ENCODE measurements at places on chromosomes 7 and 10.

DNA sequence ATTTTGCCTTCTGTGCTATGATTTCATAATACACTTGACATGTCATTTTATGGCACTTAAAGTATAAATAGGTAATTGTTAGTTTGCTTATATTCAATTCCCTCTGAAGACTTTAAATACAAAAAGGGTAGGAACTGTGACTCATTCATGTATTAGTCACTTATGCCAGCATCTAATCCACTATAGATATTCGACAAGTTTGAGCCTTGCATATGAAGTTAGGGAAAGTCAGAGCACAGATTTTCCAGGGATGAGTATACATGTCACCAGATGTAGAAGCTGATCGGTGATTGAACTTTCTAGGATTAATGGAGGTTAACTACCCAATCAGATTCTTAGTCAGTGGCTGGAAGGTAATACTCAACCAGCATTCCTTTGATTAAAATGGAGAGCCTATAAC lies 1321.5 kb downstream of the XPNPEP1 start:
- DNase-seq: no peak

DNA sequence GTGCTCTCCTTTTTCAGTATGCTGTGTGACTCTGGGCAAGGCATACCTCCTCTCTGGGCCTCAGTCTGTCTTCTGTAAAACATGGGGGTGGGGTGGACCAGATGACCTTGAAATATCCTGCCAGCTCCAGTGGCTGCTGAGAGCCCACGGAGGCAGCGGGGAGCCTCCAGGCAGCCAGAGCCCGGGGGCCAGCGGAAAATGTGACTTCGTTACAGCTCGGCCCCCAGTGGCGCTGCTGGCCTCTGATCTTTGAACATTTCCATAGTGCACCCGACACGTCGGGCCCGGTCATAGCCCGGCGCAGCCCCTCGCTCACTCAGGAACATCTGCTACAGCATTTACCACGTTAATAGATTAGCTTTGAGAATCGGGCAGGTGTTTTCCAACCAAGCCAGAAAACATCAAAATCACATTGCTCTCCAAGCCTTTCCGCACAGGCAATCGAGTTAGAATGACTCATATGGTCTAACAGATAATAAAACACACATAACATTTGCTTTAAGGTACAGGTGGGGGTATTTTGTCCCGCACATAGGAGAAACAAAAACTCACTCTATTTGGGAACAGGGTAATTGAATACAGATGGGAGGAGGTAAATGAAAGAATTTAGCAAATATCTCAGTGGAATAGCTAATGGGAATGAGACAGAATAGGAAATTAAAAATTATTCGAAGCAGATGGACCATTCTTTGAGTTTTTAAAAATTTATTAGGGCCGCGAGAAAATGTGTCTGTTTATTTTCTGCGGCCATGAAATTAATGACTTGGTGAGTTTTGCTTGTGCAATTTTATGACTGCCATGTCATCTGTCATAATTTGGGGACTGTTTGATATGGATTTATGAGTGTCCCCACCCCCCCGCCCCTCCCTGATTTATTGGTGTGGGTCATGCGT lies 26.3 kb upstream of the COMTD1 start:
- peak; percentile 27 for DNase-seq

- no peak for DNase-seq
Observed at GRCh38 chr10:71289421-71290130, 29.5 kb upstream of the SLC29A3 start.

DNA sequence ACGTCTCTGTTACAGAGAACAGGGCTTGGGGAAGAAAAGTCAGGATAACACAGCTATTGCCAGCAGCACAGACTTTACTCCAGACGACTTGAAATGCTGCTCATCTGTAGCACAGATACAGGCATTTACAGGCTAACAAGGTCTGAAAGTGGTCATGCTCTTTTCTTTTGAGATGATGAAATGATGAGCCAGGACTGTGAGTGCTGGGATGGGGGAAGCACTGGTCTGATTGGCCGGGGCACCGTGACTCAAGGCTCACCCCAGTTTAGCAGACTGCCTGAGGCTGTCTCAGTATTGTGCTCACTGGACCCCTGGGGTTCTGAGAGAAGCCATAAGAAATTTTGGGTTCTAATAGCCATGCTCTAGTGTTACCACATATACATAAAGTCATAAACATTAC lies 12.4 kb downstream of the SMKR1 start:
- DNase-seq: no peak

GRCh38 chr7:106462914-106463482 lies 178.2 kb upstream of the NAMPT start:
- DNase-seq: no peak

- DNase-seq: no peak
Observed at GRCh38 chr10:29412485-29412884, 123.6 kb downstream of the LYZL1 start.

- DNase-seq: peak; percentile 37
Observed at GRCh38 chr10:59622320-59623132, 87.1 kb downstream of the SLC16A9 start.

DNA sequence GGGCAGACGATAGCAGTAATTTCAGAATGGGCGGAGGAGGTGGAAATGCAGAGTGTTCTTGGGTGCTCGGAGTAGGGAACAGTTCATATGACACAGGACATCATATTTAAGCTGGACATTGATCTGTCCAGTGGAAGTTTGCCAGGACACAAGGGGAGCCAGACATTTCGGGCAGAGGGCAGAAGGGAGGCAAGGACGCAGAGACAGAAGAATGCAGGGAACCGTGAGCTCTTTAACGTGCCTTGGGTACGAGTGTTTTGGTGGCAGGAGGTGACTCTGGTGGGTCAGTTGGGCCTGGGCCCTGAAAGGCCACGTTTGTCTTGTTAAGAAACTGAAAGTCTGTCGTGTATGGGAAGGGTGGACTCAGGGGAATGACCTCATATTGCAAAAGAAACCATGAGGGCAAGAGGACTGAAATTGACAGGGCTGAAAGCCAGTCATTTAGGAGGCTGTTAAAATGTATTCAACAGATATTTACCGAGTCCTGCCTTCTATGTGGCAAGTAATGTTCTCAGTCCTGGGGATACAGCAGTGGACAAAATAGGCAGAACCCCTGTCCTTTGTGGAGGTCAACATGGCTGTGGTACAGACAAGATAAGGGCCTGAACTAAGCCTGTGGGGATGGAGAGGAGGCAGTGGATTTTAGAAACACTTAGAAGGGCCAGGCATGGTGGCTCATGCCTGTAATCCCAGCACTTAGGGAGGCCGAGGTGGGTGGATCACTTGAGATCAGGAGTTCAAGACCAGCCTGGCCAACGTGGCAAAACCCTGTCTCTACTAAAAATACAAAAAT lies 2.2 kb downstream of the OPTN start:
- DNase-seq: no peak

GRCh38 chr7:137935884-137936508 lies 65.9 kb downstream of the CREB3L2 start:
- no peak for DNase-seq

GRCh38 chr7:44321796-44322195 lies 3.6 kb downstream of the CAMK2B start:
- no peak for DNase-seq

DNA sequence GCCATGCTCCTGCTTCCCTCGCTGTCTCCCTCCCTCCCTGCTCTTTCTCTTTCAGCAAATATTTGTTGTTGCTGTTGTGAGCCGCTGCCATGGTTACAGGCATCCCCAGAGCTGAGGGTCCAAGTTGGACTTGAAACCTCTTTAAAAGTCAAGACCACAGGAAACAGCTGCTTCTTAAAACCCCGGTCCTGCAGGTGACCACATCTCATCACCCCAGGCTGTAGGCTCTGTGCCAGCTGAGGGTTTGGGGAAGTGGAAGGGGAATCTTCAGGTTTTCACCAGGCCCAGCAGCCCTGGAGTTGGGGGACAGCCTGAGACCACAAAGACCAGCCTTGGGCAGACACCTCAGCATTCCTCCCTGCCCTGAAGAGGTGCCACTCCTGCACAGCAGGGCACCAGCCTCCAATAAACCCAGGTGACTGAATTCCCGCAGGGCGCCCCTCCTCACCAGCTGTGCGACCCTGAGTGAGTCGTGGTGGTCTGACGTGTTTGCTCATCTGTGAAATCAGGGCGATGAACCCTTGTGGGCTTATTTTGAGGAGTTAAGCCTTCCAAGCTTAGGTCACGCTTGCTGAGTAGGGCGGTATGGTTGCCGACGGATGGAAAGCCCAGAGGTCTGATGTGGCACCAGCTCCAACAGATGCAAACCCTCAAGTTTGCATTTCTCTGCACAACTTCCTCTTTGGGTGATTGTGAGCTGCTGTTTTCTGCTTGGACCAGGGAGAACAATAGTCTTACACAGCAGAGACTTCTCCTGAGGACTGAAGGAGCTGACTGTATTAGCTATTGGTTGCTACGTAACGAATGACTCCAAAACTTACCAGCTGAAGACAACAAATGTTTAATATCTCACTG lies 24.8 kb downstream of the NPTX2 start:
- no peak for DNase-seq

DNA sequence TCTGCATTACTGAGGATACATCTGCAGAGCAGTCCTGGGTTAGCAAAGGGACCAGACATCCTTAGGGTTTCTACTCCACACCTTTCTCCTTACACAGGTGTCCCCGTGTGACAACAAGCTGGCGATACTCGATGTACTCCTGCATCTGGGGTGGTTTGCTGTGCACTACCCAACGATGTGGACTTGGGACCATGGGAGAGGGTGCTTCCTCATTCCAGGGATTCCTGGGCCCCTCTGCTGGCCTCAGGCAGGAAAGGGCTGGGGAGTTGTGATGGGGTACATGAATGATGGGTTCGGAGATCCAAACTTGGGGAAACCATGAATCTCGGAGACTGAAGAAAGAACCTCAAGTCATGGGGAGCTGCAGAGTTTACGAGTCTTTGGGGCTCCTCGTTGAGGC lies 179.6 kb upstream of the GALNT17 start:
- DNase-seq: no peak

- DNase-seq: no peak
Observed at GRCh38 chr7:74653686-74654181, 3.8 kb upstream of the GTF2I start.

DNA sequence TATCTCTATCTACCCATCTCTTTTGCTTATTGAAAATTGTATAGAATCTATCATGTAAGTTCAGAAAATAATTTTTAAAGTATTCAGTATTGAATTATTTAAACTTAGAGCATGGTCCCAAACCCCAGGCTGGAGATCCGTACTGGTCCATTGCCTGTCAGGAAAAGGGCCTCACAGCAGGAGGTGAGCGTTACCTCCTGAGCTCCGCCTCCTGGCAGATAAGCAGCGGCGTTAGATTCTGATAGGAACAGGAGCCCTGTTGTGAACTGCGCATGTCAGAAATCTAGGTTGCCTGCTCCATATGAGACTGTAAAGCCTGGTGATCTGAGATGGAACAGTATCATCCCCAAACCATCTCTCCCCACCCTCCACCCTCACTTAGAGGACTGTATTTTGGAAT lies 266.0 kb upstream of the CNTNAP2 start:
- no peak for DNase-seq

GRCh38 chr10:119942973-119943372 lies 50.4 kb downstream of the SEC23IP start:
- no peak for DNase-seq

- DNase-seq: no peak
Observed at GRCh38 chr7:7257899-7258692, 75.8 kb downstream of the C1GALT1 start.

- DNase-seq: no peak
Observed at GRCh38 chr10:42112331-42113157, 525.8 kb downstream of the ZNF33B start.

DNA sequence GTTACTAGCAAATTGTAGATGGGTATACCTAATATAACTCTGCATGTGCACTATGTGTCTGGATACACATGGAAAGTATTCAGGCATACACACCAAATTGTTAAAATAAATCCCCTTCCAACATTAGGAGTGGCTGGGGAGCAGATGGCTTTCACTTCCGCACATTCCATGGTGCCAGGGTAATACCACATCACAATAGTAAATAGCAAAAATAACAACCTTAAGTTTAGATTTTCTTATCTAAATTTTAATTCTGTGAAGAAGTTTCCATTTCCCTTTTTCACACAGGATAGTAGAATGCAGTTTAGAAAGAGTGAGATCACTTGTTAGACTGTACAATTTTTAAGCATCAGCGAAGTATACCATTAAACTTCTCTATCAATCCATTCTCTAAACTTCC lies 5.8 kb upstream of the ALOX5 start:
- DNase-seq: no peak

DNA sequence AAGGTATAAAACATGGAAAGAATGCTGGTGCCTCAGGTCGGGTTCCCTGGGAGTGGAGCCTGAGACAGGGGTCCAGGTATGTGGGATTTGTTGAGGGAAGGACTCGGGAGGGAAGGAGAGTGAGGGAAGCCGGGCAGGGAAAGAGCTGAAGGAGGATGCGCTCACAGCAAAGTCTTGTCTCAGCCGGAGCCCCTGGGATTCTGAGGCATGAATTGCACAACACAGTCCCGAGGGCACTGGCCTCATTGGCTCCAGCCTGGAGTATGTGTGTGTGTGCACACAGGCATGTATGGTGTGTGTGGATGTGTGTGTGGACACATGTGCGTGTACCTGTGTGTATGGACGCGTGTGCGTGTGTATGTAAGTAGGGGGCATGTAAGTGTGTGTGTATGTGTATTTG lies 87.4 kb downstream of the WDFY4 start:
- no peak for DNase-seq

DNA sequence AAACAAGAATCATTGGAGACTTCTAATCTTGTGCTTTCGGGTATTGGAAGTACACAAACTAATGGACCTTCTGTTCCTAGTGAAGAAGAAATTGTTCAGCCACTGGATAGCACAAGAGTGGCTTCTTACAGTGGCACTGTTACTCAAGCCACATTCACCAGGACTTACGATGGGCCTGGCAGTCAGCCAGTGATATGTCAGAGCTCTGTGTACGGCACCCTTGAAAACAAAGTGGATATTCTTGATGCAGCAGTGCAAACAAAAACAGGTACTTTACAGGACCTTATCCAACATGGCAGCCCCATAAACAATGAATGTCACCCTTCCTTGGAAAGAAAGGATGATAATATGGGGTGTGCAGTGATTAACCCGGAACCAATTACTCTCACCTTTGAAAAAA lies 61.6 kb downstream of the TASOR2 start:
- no peak for DNase-seq

DNA sequence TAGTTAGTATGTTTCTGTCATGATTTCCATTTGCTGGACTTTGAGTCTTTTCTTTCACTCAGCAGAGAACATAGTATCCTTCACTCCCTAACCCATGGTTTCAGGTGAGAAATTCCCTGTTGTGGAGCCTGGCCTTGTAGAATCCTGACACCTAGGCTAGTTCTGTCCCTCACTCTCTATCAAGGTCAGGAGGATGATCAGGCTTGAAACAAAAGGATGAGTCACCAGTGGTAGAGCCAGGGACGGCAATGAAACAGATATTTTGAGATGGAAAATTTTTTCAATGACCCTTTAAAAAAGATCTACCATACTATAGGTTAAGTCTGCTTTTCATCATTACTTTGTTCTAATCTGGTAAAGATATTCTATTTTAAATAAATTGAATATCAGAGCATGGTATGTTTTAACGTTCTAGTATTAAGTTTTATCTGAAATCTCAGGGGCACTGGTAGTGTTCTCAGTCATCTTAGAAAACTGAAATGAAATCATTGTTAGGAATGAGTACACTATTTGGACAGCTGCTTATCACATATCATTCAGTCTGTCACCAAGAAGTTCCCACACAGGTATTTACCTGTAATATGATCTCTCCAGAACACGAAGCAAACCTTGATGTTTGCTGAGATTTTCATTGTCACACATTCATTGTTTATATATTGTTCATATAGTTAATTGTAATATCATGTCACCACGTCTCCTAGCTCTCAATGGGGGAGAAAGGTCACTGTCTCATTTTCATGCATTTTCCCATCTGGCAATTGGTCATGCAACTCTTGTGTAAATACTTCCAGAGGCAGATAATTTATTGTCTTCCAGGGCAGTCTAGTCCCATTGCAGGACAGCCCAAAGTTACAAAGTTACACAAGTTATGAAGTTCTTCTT lies 299.9 kb upstream of the LRRTM3 start:
- no peak for DNase-seq

All from uterus (tissue), 4 donors.